ENCODE measurements at places on chromosomes 2 and 18.

- peak; percentile 12 for DNase-seq
These were observed 4.0 kb upstream of the MREG start for GRCh38 chr2:216017365-216017764.

- DNase-seq: no peak
These were observed 182.8 kb downstream of the RBM43 start for GRCh38 chr2:151078889-151079288.

GRCh38 chr2:46284260-46284659 lies 12.9 kb upstream of the EPAS1 start:
- DNase-seq: no peak

- DNase-seq: peak; percentile 75
These were observed 87.2 kb upstream of the GALNT5 start for GRCh38 chr2:157170299-157170698.

DNA sequence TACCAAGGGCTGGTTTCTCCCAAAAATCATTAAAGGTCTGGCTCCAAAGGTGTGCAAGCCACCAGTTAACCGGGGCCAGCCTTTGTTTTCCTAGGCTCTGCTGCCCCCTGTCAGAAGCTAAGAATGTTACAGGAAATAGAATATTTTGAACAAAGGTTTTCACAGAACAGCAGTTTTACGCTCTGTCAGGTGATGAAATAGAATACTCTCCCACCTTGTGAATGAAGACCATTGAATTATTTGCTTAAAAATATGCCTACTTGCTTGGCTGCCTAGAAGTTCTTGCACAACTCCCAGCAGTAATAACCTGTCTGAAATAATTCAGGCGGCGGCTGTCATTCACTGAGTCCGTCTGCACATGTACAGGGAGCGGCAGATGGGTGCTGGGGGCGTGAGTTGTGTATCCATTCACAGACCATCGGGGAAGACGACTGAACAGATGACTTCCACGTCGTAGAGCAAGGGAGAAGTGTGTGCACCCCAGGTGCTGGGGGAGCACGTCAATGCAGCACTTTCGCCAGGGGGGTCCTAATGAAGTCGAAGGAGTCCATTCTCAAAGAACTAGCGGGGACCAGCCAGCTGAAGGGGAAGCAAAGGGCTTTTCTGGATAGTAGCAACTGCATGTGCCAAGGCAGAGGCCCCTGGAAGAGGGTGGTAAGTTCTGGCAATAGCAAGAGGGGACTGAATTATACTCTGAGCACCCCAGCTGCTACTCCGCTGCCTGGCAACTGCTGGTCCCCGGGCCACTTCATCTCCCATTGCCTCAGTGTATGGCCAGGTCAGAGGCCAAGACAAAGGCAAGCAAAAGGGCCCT lies 56.1 kb downstream of the SF3B1 start:
- DNase-seq: no peak

DNA sequence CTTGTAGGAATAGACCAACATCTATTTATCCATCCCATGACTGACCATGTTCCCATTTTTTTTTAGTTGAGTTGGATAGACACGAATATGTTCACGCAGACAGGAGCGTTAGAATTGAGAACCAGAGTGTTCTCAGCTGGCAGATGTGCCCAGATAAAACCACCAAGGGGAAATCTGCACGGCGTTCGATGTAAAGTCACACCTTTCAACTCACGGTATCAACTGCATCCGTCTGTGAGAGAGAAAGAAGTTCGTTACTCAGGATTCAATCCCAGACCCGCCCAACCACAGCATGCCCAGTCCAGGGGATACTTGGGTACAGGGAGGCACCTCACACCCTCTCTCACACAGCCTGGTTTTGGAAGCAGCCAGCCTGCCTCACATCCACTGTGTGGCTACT lies 26.1 kb downstream of the MAL start:
- DNase-seq: no peak

GRCh38 chr2:190659553-190659952 lies 10.7 kb downstream of the NAB1 start:
- no peak for DNase-seq

DNA sequence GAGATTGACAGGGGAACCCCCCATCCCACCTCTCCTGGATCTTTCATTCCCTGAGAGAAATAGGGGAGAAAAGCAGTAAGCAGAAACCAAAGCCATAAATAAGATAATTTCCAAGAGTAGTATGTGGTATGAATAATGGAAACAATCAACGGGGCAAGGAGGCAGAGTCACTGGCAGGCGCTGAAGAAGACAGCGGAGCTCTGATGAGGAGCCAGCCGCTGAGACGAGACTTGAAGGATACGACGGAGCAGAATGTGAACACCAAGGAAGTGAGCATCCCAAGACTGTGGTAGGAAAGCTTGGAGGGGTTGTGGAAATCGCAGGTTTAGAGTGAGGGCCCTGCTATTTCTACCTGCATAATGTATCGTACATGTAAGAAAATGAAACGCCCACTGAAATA lies 93.6 kb upstream of the CBLN2 start:
- DNase-seq: no peak

DNA sequence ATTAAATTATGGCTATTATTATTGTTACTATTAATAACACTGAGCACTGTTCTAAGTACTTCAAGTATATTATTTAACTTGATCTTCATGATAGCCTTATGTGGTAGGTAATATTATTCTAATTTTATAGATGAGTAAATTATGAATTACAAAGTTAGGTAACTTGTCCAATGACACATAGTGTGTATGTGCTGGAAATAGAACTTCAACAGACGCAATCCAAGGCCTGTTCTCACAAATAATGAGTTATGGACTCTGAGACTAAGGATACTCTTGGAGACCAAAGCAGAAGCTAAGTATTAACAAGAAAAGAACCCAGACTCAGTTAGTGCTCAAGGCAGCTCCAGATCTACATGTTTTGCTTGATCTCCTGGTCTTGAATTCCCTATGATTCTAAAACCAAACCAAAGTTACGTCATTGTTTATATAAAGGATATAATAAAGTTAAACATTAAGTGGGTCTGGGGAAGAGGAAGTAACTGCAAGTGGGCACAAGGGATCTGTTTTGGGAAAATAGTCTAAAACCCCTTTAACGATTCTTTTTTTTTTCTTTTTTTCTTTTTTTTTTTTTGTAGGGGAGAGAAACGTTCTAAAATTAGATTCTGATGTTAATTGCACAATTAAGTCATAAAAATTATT lies 211.3 kb downstream of the ERBB4 start:
- no peak for DNase-seq

- no peak for DNase-seq
These were observed 745.9 kb upstream of the SLC8A1 start for GRCh38 chr2:41197781-41198180.

GRCh38 chr2:40093021-40093675 lies 314.1 kb upstream of the THUMPD2 start:
- DNase-seq: peak; percentile 14

DNA sequence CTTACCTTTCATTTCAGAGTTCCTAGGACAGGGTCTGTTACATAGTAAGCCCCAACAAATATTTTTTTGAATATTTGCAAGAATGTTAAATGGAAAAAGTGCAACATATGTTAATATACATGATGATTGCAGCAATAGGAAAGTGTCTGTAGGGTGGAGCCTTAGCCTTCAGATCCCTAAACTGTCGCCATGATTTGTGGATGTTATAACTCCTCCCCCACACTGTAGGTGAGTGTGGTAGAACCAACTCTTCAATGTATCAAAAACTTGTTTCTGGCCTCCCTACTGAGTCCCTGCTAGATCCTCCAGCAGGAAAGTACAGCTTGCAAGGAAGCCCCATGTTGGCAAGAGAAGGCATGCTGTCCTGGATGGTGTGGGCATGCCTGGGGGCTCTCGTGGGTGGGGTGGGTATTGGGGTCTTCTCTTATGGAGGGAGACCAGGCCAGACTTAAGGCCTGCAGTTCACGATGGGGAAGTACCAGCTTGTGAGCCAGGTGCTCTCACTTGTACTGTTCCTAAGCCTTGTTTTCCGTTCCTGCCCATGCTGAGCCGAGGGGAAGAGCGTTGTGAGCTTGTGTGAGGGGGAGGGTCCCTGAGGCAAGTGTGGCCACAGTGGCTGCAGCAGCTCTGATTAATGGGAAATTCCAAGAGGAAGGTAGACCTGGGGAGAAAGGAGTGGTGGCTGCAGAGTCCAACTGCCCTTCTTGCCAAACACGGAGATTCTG lies 11.4 kb downstream of the FHOD3 start:
- no peak for DNase-seq

- DNase-seq: no peak
These were observed 98.1 kb downstream of the RNF144A start for GRCh38 chr2:7015007-7015950.

- DNase-seq: no peak
These were observed 1.6 kb downstream of the TIMM21 start for GRCh38 chr18:74149878-74150277.

DNA sequence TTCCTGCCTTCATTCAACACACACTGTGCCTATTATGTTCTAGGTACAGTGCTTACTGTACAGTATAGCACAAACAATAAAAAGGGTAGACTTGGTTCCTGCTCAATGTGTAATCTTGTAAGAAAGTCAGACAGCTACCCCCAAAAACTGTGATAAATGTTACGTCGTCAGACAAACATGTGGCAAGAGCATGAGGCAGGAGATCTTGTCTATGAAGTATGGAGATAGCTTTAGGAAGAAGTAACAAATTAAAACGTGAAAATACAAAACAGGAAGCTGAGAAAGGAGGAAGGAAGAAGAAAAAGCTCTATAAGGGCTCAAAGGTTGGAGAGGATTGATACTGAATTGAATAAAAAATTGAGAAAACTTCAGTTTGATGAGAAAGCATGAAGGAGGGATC lies 276.2 kb upstream of the HNRNPA3 start:
- no peak for DNase-seq

DNA sequence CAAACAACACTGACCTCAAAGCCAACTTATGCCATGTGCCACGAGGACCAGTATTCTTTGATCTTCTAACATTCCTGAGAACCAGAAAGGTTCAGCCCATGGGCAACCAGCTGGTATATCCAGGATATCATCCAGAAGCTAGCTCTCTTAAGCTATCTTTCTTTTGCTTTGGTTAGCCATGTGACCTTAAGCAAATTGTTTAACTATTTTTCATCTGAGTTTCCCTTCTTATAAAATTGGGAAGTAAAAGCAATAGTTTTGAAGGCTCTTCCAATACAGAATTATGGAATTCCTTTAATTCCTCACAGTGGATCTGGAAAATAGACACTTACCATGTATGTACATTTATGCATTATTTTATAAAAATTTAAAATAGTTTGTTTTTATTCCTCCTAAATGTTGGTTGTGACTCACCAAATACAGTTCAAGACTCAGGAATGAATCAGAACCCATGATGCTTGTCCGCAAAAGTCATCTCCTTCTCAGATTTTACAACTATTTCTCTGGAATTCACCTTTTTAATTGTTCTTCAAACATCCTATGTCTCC lies 435.7 kb downstream of the ZEB2 start:
- DNase-seq: peak; percentile 55

- peak; percentile 28 for DNase-seq
These were observed 243.6 kb downstream of the OSR1 start for GRCh38 chr2:19114754-19115231.

DNA sequence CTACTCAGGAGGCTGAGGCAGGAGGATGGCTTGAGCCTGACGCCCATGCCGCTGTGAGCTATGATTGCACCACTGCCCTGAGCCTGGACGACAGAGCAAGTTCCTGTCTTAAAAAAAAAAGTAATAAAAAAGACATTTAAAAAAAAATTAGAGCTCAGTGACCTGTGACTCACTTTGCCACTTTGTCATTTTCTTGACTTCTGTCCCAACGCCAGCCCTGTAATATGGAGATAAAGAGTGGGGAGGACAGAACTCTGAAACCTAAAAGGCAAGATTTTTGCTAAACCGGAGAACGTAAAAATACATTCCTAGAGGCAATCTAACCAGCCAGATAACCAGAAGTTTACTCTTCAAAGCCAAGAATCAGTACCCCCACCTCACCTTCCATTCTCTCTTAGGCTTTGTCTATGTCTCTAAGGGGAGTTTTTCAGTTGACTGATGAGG lies 49.0 kb downstream of the PRKRA start:
- DNase-seq: no peak

DNA sequence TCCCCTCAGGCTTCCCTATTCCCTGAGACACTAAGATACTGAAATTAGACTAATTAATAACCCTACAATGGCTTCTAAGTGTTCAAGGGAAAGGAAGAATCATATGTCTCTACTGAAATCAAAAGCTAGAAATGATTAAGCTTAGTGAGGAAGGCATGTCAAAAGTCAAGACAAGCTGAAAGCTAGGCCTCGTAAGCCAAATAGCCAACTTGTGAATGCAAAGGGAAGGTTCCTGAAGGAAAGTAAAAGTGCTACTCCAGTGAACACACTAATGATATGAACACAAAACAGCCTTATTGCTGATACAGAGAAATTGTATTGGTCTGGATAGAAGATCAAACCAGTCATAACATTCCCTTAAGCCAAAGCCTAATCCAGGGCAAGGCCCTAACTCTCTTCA lies 10.0 kb downstream of the ZC3H8 start:
- DNase-seq: no peak

DNA sequence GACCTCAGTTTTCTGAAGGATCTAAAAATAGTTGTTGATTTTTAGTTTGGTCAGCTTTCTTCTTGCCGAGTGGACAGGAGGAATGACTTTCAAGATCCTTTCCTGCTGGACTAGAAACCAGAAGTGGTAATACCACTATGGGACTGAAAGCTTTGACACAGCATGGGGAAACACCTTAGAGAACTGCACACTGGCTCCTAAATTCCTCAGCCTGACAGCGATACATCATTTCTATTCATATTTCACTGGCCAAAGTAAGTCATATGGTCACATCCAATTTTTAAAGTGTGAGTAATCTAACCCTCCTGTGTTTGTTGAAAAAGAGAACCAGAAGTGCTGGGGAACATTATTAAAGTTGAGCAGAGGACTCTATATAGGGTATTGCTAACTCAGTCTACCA lies 244.7 kb upstream of the MMADHC start:
- DNase-seq: no peak

DNA sequence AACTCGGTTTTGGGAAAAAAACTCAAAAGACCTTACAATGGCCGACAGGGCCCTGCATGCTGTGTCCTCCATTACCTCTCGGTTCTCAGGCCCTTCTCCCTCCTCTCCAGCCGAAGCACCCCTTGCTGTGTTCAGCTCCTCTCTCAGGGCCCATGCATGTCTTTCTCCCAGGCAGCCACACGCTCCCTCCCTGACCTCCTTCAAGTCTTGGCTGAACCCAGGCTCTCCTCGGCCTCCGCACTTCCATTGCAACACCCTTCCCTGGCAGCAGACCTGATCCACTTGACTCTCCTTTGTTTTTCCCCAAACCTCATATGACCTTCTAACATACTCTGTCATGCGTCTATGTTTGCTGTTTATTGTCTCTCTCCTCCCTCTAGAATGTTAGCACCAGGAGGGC lies 114.0 kb downstream of the CYP26B1 start:
- DNase-seq: no peak

- peak; percentile 53 for DNase-seq
These were observed 129.6 kb downstream of the PID1 start for GRCh38 chr2:229141424-229142025.

DNA sequence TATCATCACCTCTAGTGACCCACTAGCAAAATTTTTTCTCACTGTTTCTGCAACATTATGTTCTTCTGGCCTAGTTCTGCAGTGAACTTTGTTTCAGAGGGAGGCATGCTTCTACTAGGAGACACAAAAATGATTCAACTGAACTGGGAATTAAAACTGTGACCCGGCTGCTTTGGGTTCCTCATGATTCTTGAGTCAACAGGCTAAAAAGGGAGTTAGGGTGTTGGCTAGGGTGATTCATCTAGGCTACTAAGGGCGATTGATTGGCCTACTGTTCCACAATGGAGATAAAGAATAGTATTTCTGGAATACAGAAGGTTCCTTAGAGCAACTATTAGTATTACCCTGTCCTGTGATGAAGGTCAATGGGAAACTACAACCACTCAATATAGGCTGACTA lies 179.5 kb downstream of the PPP1R1C start:
- no peak for DNase-seq

Measured in fibroblast of gingiva (primary cell).